ENCODE measurements at places on chromosomes 2 and 18.

- no peak for DNase-seq
Observed at GRCh38 chr2:218405746-218406208, 6.1 kb downstream of the CTDSP1 start.

GRCh38 chr2:36430549-36430948 is 75.0 kb downstream of the CRIM1 start:
- DNase-seq, result no peak

- no peak for DNase-seq
Observed at GRCh38 chr18:59994357-59994756, 94.6 kb downstream of the PMAIP1 start.

- no peak for DNase-seq
Observed at GRCh38 chr2:20185176-20186022, 39.5 kb downstream of the SDC1 start.

- no peak for DNase-seq
Observed at GRCh38 chr2:112182581-112183034, 44.4 kb downstream of the FBLN7 start.

- no peak for DNase-seq
Observed at GRCh38 chr2:174195253-174195652, 53.1 kb downstream of the OLA1 start.

DNA sequence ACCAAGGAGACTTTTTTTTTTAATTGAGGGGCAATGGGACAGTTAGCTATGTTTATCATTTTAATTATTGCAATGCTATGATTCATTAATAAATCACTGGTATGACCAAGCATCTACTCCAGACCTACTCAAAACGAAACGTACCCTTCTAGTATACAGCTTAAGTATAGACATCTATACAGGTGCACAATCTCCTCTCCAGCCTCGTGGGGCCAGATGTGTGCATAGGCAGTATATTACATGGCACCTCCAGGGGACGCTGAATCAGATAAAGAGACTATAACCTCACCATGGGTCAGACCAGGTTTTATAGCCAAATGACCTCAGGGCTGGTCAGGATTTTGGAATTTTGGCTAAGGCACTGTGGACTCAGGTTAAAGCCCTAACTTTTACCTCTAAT is 86.6 kb downstream of the SS18 start:
- DNase-seq, result no peak

DNA sequence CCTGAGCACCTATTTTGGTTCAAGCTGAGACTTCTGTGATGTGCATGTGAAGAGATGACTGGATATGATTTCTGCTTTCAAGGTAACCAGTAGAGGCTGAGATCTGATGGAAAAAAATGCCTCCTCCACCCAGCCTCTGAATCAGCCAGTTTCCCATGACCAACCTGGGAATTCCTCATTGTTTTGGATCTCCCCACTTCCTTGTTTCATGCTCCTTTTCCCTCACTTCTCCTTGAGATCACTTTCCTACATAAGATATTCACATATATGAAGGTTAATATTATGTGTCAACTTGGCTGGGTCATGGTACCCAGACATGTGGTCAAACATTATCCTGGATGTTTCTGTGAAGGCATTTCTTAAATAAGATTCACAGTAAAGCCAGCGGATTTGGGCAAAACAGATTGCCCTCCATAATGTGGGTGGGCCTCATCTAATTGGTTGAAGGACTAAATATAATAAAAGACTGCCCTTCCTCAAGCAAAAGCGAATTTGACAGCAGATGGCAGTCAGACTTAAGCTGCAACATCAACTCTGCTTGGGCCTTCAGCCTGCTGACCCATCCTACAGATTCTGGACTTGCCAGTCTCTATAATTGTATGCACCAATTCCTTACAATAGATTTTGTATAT is 379.4 kb downstream of the TNS1 start:
- DNase-seq, result no peak

- no peak for DNase-seq
Observed at GRCh38 chr2:71680925-71681324, 227.6 kb downstream of the DYSF start.

DNA sequence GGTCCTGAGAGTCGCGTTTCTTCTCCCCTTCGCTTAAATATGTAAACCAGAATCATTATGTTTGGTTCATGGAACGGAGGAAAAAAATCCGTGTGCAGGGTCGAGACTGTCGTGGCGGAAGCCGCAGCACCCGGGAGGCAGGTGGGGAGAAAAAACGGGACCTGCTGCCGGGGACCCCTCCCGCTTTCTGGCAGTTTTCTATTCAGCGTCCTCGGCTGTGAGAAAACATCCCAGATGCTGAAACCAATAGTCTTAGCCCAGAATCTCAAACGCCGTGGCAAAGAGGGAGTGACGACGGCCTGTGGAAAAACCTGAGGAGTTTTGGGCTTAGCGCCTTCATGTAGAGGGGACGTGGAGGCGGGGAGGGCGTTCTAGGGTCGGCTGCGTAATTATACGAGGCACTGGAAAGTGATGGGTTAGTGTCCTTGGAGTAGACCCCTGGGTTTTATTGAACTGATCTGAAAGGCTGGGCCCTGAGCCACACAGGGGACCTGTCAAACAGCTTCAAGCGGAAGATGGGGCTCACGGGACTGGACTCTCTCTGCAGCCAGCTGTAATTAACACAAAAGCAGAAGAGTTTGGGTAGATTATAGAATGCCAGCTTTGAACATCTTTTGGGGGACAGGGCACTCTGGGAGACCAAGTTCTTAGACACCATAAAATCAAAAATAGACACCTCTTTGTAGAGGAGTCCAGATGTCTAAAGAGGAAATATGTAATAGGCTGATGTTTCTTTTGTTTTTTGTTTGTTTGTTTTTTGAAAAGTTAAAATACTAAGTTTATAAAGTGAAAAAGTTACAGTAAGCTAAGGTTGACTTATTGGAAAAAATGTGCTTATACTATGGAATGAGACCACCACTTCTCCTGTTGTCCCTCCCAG is 834 bp upstream of the BUB1 start:
- no peak for DNase-seq

- no peak for DNase-seq
Observed at GRCh38 chr2:160989778-160990177, 170.4 kb upstream of the TANK start.

GRCh38 chr2:113157897-113158753 is 15.6 kb upstream of the PSD4 start:
- no peak for DNase-seq

DNA sequence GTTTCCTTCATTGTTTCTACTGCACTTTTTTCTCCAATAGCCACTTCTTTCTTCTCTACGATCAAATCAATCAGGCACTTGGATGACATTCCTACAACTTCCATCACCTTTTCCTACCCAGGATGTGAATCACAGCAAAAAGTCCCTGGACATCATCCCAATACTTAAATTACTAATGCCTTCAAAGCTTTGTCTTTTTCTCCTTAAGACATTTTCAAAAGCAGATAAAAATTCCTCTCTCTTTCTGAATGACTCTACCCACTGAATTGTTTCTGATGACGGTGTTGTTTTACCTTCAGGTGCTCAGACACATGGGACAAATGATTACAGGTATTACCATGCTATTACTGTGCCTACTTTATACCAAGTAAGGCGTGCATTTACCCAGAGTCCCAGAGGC is 500.9 kb downstream of the FBXO15 start:
- no peak for DNase-seq

- DNase-seq, result no peak
Observed at GRCh38 chr2:144456680-144457079, 63.2 kb downstream of the ZEB2 start.
